ENCODE measurements at places on chromosomes 5 and 9.

DNA sequence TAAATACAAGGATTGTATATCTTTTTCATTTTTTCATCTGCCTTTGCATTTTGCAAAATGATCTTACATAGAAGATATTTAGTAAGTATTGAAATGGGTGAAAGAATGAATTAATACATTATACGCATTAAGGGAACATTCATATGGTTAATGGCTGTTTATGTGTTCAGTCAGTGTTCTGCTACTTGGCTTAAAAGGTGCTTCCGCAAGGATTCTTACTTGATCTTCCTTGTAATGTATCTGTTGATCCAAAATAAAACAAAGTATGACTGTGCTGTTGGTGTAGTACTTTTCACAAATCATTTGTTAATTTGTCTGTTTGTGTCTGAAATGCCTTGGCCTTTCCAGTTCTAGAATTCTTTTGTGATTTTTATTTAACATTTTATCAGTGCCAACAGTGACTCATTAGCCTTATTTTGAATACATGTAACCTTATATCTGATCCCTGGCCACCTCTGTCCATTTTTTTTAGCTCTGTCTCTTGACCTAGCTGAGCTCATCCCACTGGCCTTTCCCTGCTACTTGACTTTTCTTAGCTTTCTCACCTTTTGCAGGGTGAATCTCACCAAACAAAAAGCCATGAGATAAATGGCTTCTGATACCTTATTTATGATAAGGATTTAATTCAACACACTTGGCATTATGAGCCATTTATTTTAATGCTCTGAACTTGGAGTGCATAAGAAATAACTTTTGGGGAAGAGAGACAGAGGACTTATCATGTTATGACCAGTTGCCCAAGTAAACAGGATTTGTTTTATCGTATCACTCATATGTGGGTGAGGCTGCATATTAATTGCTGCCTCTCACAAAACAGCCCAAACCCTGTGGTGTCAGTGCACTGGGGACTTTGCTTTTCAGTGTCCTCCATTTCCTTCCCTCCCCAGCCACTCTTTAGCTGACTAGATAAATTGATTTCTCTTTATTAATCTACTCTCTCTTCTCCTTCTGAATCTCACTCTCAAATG lies 340.3 kb downstream of the KDM4C start:
- DNase-seq, result peak; percentile 49

GRCh38 chr9:109423877-109424276 lies 74.2 kb downstream of the PTPN3 start:
- DNase-seq, result no peak

DNA sequence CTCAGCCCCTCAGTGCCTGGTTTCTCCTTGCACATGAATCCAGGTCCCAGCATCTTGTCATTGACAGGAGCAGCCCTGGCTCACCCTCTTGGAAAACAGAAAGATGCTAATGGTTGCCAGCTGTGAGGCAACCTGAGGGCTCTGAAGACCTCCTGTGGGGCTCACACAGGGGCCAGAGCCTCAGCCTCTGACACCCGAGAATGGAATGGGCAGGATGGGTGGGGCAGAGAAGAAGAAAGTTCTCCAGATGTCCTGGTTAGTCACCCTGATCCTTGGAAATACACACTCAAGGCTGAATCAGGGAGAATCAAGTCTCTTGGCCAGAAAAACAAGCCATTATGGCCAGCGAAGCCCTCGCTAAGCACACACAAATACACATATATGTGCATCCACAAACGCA lies 32.3 kb upstream of the SPATA31E1 start:
- no peak for DNase-seq

DNA sequence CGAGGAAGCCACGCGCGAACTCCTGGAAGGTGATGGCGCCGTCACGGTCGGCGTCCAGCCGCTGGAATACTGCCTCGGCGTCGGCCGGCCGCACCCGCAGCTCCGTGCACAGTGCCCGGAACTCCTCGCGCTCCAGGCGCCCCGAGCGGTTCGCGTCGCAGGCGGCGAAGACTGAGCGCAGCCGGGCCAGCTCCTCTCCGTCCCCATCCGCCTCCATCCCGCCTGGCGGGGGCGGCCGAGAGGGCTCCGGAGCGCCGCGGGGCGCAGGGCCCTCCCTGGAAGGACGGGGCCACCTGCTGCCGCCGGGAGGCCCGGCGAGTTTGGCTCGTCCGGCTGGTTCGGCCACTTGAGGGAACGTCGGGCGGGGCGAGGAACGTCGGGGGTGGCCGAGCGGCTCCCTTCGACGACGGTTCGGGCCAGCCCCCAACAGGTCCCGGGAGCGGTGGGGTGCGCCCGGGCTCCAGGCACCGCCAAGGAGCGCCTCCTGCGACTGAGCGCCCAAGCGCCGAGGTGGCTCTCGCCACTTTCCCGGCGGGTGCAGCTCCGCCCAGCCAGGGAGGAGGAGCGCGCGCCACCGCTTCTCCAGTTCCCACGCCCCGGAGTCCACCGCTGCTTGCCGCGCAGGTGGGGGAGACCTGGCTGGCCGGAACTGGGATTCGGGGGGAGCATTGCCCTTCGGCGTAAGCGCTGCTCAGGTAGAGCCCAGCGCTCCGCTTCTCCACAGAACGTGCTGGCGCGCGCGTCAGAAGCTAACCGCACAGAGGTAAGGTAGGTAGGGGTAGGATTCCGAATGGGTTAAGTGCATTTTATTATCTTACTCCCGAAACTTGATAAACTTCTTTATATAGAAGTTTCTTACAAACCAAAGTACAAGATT lies at the start of gene RASEF:
Gene RASEF (minus strand): TSS at position 492 of the 877 bp plus-strand sequence. CDS start 275 bp downstream, at position 217.
- no peak for DNase-seq

DNA sequence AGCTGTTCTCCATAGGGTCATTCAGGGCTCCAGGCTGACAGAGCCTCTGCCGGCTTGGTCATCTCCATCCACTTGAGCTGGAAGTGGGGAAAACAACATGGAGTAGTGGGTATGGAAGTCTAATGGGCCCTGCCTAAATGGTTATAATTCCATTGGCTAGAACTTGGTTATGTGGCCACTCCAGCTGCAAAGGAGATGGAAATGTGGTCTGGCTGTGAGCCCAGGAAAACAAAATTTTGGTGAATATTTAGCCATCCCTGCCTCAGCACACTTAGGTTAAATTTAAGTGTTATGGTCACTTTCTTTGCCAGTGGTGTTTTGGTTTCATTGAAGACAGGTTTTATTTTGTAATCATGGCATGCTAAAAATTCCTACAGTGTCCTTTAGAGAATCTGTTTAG lies 112.3 kb downstream of the SMARCA2 start:
- DNase-seq, result no peak

DNA sequence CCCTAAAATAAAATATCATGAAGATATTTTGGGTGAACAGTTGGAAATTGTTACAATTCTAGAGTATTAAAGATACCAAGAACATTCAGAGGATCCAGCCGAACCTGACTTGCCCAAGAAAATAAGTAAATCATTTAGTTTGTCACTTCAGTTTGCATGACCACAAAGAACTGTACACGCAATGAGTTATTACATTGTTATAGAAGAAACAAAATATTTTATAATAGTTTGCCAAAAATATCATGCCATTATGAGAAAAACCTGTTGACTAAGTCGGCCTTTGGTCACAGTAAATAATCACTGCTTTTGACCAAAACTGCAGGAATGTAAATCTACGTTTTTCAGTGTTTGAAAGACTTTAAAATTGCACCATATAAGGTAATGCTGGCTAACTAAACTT lies 27.9 kb downstream of the TRIO start:
- DNase-seq, result no peak

DNA sequence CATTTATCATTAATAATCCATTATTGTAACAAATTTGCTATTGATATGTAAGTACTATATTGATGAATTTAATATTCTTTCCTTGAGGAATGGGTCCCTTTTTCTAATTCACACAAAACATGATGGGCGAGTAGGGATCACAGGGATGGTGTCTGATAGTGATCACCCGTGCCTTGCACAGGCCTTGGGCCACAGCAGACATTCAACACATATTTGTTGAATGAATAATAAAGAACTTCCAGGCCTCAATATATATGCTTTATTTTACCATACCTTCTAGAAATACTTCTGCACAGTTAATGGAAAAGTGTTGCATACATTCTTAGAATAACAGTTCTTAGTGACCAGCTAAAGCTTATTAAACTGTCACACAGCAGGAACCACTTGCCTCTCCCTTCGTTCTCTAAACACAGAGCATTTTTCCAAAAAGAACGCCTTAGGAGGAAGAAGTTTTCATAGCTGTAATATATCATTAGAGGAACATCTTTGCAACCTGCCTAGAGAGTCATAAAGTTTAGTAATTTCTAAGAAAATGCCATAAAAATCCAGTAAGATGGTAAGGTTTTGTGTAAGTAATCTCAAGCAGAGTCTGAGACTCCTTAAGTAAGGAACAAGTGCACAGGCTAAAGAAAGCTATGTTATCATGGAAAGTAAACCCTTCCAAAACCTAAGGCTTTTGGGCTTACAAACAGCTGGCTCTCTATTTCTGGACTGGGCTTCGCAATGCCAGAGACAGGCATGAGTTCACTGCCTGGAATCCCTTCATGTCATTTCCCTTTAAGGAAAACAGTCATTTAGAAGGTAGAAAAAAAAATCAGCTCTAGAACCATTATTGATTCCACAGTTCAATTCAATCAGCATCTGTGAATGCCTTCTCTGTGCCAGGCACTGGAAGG lies 17.7 kb downstream of the TTLL11 start:
- no peak for DNase-seq

DNA sequence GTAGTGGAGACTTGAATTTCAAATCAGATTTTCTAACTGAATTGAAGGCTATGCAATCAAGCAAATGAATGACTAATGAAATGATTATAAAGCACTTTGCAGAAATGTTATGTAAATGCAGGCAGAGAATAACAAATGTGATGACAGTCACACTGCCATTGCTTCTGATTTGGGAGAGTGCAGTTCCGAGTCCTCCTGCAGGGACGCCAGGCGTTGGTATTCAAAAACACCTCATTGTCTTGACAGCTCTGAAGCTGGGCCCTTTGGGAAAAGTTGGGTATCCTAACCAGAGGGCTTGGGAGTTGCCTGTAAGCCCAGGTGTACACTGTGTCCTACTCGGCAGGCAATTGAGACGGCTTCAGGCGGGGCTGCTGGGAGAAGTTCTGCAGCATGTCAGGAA lies 57.9 kb downstream of the C5orf15 start:
- DNase-seq, result no peak

- DNase-seq, result no peak
These were observed 94.3 kb downstream of the MVB12B start for GRCh38 chr9:126420643-126421564.

- DNase-seq, result no peak
These were observed 127.1 kb downstream of the ANKRD18B start for GRCh38 chr9:33651125-33651524.

DNA sequence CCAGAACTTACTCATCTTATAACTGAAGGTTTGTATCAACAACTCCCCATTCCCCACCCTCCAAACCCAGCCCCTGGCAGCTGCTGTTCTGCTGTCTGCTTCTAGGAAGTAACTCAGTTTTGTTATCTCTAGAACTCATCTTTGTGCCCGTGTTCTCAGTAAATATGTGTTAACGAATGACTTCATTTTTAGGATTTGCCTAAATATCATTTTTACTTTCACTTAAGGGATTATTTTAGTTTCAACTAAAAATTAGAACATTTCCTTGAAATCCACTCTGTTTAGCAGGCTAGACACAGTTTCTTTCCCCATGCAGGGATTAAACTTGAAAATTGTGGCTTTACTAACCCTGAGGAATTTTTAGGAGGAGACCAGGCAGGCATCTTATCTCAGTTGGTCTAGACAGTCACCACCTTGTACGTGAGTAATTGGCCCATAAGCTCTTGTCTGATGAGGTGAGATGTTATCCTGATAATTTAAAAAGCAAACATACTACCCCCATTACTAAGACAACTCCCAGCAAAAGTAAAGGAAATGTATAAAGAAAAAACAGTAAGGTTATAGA lies 68.2 kb upstream of the TNFAIP8 start:
- DNase-seq, result peak; percentile 33

GRCh38 chr9:87498046-87498810 lies 561 bp downstream of the DAPK1 start:
- DNase-seq, result peak; percentile 57

DNA sequence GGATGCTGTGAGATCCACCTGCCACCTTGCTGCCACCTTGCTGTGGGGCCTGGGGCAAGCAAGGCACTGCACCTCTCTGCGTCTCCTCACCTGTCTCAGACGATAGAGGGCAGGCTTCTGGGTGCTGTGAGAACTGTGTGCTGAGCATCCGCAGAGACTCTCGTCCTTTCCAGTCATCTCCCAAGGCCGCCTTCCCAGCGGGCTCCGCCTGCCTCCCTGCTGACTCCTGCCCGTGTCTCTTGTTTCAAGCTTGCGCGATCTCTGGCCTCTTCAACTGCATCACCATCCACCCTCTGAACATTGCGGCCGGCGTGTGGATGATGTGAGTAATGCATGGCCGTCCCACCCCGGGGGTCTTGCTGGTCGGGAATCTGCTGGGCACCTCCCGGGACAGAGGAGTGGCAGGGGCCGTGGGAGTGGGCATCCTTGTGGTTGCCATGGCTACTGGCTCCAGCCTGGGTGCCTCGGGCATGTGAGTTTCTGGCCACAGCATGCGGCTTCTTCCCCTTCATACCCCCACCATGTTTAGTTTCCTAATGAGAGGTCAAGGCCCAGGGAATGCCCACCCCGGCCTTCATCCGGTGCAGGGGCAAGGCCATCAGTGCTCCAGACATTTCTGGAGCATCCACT lies 3.6 kb downstream of the CACFD1 start:
- DNase-seq, result no peak

GRCh38 chr5:113493446-113493845 lies 5.2 kb upstream of the MCC start:
- DNase-seq, result no peak

GRCh38 chr9:107281922-107282667 lies 984 bp upstream of the RAD23B start:
- DNase-seq, result no peak

- DNase-seq, result no peak
These were observed 364.1 kb downstream of the PRELID2 start for GRCh38 chr5:145471026-145471425.

GRCh38 chr5:144284931-144285502 lies 114.3 kb downstream of the KCTD16 start:
- peak; percentile 9 for DNase-seq

DNA sequence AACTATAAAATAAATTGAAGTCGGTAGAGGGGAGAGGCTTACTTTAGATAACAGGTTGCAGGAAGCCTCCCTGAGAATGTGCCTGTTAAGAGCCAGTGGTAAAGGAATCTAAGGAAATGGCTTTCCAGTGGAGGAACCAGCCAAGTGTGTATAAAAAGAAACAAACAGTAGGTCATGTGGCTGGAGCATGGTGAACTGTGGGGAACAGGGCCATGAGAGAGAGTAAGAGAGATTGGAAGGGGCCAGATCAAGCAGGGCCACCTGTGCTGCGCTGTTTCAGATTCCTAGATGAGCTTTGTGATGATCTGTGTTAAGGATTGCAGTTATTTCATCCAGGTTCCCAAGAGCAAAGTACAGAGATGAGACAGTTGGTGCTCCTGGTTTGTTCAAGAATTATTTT lies 152.7 kb upstream of the SGCD start:
- no peak for DNase-seq

- no peak for DNase-seq
These were observed 98.1 kb downstream of the DOCK8 start for GRCh38 chr9:312596-313320.

- DNase-seq, result no peak
These were observed 29.3 kb upstream of the NDFIP1 start for GRCh38 chr5:142079306-142079721.

GRCh38 chr5:149859746-149860145 lies 84.8 kb downstream of the PDE6A start:
- no peak for DNase-seq

All from endothelial cell of umbilical vein (primary cell).